Activated T-helper 9 cell treated with anti-CD3 and anti-CD28 coated beads, Interleukin-2, amount 50 U/mL, for 16 hours (primary cell): ENCODE measurements at places on chromosomes 4 and X.

- no peak for DNase-seq
These were observed 173.0 kb upstream of the PCDH18 start for GRCh38 chr4:137705171-137705783.

- no peak for DNase-seq
These were observed 374.1 kb upstream of the RASGEF1B start for GRCh38 chr4:81845761-81846160.

- DNase-seq = no peak
These were observed 302.3 kb downstream of the DCHS2 start for GRCh38 chr4:154189346-154189745.

DNA sequence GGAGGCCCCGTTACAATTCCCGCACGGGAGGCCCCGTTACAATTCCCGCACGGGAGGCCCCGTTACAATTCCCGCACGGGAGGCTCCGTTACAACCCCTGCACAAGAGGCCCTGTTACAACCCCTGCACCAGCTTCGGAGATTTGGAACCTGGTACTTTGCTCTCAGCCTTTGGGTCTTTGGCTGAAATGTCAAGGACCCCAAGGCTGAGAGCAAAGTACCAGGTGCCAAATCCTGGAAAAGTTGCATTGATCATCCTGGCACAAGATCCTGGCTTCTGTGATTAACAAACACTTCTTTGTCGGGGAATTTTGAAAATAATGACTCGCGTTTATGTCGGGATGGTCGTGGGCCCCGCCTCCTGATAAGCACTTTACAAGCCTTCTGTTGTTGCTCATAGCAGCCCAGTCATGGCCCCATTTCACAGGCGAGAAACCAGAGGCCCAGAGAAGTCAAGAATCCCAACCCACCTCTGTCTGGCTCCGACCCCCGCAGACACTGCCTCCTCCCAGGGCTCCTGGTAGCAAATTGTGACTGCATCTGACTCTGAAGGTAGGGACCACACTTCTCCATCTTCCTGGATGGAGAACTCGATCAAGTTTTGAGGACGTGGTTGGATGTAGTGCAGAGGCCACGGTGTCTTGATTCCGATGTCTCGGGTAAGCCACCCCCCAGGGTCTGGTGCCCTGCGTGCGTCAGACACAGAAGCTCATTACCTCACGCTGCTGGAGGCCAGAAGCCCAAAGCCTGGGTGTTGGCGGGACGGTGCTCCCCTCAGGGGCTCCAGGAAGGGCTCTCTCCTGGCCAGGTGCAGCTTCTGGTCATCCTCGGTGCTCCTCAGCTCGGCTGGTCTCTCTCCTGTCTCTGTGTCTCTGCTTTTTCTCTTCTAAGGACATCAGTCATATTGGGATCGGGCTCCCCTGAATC is 60.3 kb downstream of the ADRA2C start:
- DNase-seq = no peak

DNA sequence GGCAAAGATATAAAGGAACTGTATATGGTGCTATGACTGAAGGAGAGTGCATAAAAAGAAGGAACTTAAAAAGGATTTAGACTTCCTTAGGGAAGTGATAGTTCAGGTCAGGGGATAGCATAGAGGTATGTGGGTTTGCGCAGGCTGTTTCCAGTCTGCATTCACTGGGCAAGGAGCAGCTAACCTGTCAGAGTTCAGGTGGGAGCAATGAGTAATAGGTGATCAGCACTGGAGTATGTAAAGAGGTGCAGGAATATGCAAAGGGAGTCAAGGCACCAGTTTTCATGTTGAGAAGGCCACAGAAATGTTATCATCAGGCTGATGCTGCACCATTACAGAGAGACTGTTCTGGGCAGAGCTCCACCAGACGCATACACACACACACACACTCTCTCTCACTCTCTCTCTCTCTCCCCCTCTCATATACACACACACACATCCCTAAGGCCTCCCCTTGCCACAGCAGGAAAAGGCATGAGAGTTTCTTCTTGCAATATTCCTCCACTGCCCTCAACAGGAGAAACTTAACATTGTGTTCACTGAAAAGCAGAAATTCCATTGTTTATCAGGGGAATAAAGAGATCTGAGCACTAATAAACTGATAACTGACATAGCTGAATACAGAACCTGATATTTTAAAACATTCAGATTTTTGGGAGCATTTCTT is 256.4 kb upstream of the GRID2 start:
- no peak for DNase-seq

DNA sequence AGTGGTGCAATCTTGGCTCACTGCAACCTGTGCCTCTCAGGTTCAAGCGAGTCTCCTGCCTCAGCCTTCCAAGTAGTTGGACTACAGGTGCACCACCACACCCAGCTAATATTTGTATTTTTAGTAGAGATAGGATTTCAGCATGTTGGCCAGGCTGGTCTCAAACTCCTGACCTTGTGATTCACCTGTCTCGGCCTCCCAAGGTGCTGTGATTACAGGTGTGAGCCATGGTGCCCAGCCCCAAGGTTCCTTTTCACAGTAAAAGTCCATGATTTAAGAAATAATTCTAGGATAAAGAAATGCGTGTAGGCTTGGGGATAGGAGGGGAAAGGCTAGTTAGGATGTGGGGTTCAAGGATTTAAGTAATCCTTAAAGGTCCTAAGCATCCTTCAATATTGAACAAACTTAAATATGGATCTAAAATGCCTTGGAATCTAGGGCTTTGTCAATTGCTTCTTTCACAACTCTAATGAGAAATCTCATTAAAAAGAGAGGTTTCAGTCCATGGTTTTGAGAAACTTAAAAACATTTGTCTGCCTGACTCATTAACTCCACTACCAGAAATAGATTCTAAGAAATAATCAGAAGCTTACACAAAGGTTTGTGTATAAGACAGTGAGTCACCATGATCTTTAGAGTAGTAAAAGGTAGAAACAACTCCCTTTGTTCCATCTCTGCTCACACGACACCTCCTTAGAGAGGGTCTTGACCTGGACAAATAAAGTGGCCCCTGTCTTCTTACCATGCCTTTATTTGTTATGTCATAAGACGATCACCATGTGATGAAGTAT is 203.2 kb downstream of the PTTG2 start:
- DNase-seq = no peak

DNA sequence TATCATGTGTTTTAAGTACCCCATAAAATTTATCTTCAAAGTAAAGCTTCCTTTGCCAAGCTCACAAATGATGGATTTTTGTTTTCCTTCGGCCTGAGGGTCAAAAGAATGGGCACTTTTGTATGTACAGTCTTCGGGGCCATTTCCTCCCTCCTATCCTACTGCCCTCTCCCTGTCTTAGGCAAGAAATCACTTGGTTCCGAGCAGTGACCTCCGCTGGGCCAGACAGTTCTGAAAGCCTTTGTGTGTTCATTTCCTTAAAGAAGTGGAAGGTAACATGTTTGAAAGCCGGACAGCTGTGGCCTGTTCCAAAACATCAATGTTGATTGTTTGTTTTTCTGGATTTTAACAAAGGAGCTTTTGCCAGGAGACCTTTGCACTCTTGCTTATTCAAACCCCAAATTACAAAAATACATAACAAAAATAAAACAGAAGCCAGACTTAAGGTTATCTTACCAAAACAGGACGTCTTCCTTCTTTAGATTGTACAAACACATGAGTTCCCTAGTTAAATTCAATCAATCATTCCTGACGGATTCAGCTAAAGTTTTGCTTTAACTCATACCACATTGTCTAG is 110.6 kb upstream of the LIMCH1 start:
- no peak for DNase-seq

GRCh38 chr4:21569638-21570037 is 378.9 kb downstream of the KCNIP4 start:
- DNase-seq = no peak

DNA sequence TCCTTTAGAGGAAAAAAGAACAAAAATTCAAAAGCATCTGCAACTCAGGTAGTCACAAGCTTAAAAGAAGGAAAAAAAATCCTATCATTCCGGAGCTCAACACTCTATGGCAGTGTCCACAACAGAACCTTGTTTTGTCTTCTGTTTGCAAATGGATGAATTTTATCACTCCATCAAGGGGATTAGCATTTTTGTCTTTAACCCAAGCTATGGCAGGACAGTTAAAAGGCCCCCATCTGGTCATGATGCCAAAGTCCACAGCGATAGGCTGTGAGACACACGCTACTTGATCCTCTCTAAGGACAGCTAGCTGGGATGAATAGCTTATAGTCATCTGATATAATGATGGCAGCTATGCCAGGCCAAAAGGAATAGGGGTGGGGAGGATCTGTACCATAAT is 16.6 kb downstream of the AMER1 start:
- DNase-seq = no peak

DNA sequence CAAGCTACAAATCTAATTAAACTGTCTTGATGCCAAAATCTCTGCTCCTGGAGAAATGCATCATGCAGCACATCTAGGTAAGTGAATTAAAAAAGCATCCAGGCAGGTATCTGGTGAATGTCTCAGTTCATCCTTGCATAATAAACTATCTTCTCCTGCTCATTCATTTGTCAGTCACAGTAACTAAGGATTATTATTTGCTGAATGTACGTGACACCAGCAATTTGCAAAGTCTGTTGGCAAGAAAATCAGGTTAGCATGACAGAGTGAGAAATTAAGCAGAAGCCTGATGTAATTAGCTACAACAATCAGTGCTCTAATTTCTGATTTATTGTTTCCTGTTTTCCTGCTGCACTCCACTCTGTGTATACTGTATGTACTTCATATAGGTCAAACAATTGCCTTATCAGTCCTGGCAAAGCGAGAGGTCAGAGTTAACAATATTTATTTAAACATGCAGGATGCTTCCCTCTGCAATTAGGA is 213.6 kb downstream of the FBXO8 start:
- no peak for DNase-seq

- DNase-seq = no peak
These were observed 49.8 kb downstream of the TMEM144 start for GRCh38 chr4:158259955-158260575.

DNA sequence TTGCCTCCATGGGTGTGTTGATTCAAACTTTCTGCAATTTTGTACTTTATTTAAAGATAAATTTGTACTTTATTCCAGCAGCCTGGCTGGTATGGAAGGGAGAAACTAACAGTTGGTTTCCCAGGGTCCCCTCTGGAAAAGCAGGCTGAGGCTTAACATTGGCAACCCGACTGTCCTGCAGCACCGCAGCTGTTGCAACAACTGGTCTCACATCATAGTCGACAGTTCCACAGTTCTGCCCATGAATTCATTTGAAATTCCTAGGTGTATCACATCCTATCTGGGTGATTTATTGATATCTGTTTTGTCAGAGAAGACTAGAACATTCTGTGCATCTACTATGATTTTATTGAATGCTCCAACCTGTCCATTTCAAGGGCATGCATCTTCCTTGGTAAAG is 98.8 kb upstream of the GATB start:
- DNase-seq = no peak

GRCh38 chr4:170339522-170339921 is 249.8 kb upstream of the AADAT start:
- DNase-seq = no peak

GRCh38 chrX:14528629-14529289 is 577 bp upstream of the GLRA2 start:
- DNase-seq = peak; percentile 9

DNA sequence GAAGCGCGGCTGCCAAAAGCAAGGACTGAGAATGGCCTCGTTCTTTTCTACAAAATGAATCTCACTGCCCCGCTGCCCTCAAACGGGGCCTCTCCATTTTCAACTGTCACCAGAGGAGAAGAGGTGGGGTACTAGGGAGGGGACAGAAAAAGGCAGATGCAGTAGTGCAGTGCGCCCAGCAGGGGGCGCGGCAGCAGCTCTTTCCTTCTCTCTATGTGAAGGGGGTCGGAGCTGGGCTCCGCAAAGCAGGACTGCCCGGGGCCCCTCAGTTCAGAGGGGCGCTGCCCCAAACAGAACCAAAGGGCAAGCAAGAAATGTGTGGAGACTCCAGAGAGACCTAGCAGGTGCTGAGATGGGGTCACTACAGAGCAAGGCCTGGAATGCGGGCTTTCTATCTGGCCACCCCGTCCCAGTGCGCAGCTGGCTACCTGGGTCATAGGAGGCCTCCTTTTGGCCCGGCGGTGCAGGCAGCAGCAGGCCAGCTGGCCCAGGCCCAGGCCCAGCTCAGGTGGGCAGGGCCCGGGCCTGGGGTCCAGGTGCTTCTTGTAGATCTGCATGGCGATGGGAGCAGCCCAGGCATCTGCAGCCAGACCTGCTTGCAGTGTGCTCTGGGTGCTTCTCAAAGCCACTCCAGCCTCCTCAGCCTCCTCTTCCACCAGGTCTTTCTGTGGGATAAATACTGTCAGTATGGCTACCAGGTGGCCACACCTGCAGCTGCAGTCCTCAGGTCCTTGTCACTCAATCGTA is 5.9 kb downstream of the IRAK1 start:
- peak; percentile 39 for DNase-seq

DNA sequence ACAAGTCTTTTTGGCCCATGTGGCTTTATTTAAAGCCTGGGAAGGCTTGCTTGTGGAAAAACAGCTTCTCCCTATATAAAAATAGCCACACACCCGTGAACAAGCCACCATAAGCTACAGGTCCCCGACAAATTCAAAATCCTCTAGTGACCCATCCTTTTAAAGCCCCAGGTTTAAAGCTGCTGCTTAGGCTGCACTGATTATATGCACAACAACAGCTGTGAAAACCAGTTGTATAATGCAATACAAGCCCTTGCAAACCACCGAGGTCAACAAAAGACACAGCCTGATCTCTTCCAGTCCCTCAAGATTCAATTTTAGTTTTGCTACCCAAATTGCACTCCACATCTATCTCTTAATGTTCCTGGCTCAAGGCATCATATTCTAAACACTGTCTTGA is 186.0 kb upstream of the WDFY3 start:
- no peak for DNase-seq

DNA sequence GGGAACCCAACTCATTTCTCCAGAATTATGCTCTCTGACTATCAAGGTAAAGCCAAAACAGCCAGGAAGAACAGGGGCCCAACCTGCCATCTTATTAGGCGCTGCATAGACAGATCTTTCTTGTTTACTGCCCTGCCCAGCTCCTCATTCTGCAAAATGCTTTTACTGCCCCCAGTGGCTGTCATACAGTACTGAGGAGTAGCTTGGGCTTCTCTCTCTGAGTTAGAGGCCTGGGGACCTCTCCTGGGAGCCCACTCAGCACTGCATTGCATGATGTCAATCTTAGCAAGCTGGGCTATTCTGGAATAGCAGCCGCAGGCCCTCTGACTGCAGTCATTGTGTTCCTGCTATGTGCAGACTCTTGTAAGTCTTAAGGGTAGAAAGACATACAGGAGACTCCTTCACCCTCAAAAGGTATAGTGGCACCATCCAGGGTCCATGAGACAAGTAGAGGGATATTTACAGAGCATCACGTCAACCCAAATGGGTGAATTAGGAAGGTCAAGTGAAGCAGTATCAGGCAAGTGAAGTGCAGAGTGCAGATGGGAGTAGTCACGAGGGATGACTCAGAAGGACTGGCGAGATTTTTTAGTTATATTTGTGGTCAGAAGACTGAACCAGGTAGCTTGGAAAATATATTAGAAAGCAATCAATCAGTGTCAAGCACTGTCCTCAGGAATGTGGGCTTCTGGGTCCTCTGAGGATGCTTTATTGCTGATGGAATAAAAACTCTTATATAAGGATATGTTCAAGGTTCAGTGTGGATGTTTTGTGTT is 294.1 kb upstream of the SFRP2 start:
- DNase-seq = no peak
